SJCRH30 (cell line): ENCODE measurements at places on chromosomes 7 and 10. TPM values are rescaled to one million over a fixed set of nuclear protein-coding genes. Genes with fewer than 3 reads are reported as not detected.

CABCOCO1 gene
- total RNA-seq: not detected in 2 replicates

ACBD7 gene
- 7.8 and 8.9 TPM in 2 replicates for total RNA-seq

DNA sequence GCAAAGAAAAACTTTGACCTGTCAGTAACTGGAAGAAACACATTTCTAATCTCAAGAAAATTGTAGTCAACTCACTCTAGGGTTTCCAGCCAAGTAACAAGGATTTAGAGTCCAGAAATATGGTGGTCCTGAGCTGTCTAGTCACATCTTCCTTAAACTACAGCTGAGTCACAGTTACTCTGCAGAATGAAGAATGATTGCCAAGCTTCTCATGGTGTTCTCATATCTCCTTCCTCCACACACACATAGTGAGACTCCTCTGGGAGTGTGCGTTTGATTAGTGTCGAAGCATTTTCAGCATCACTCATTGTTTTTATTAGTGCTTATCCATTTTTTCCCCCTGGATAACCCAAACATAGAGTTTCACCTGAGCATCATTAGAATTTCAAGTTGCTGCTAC lies 93.1 kb upstream of the CXCL12 start:
- no peak for DNase-seq

DNA sequence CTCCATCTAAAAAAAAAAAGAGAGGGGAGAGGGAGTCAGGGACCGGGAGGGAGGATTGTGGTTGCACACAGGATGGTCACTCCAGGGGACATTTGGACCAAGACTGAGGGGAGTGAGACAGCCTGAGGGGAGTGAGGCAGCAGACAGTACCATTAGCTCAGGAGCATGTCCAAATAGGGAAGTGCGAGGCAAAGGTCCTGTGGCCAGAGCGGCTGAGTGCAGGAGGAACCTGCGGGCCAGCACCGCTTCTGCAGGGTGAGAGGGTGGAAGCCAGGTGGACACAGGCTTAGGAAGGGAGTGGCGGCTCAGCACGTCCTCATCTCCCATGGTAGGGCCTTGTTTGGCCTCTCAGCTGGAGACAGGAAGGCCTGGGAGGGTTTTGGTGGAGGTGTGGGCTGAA lies 48.9 kb upstream of the PFKFB3 start:
- no peak for DNase-seq
